ENCODE measurements at places on chromosomes 7 and 10.

GRCh38 chr10:70476249-70477035 lies 2.1 kb upstream of the PALD1 start:
- no peak for DNase-seq

GRCh38 chr10:1544209-1544673 lies 193.1 kb downstream of the ADARB2 start:
- no peak for DNase-seq

GRCh38 chr7:334618-335357 lies 44.8 kb downstream of the FOXL3 start:
- no peak for DNase-seq

DNA sequence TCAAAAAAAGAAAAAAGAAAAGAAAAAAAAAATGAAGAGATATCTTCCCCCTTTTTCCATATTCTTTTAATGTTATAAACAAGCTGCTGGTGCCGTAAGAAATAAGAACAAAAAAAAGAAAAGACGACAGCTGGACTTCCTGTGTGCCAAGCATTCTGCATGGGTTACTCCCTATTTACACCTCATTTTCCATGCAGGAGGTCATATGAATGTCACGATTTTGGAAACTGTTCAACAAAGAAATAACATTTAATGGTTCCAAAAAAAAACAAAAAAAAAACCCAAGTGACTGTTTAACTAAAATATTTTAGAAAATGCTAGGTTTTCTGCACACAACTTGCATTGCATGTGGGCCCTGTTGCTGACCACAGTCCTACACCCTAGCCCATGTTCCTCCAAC lies 159.3 kb downstream of the TNS3 start:
- DNase-seq: no peak

GRCh38 chr7:139479620-139480019 lies 3.9 kb downstream of the KLRG2 start:
- DNase-seq: no peak

GRCh38 chr10:64863836-64864235 lies 1342.6 kb downstream of the REEP3 start:
- no peak for DNase-seq

DNA sequence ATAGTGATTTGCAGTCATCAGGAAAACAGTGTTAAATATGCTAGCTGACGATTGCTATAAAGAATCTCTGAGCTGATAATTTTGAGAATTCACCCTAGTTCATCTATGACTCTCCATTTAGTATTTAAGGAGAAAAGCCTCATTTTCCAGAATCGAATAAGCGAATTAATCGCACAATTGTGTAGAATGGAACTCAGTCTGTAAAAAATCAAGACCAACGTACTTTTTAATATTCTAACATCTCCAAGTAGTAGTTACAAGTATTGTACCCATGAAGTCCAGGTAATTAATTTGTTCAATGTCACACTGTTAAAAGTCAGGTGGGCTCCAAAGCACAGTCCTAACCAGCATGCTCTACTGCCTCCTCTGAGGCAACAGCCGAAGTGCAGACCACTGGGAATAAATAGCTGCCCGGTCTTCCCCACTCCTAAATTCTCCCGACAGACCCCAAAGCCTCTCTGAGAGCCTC lies 380 bp upstream of the AGBL3 start:
- DNase-seq: no peak

GRCh38 chr10:98299341-98299740 lies 31.3 kb upstream of the LOXL4 start:
- no peak for DNase-seq

DNA sequence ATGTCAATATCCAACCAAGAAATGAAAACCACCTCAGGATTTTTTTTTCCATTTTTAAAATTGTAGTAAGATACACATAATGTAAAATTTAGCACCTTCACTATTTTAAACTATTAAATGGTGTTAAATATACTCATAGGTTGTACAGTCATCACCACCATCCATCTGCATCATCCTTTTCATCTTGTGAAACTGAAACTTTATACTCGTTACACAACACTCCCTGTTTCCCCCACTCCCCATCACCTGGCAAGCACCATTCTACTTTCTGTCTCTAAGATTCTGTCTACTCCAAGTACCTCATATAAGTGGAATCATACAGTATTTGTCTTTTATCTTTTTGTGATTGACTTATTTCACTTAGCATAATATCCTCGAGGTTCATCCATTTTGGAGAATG lies 335.2 kb upstream of the NPSR1 start:
- DNase-seq: no peak
